Fibroblast of pulmonary artery (primary cell): ENCODE measurements at places on chromosomes 13 and 19.

- peak; percentile 83 for DNase-seq
Measured at GRCh38 chr13:99124794-99125316, 75.8 kb upstream of the UBAC2 start.

GRCh38 chr19:47458672-47459071, 13.0 kb downstream of the SLC8A2 start:
- DNase-seq = no peak

DNA sequence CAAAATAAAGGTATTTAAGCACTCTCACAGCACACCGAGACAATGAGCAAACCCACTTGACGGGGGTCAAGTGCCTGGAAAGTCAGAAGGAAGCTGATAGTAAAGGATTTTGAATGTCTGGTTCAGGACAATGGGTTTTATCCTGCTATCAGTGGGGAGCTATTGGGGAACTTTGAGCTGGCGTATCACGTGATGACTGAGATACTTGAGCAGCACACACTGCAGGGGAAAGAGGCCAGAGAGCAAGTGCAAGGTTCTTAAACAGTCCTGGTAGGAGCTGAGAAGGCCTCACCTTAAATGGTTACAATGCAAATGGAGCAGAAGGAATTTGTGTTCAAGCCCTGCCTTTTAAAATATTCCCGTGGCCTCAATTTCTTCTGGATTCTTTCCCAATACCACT, 225.3 kb downstream of the LACC1 start:
- DNase-seq = no peak

GRCh38 chr13:45328661-45329111, 12.3 kb downstream of the TPT1 start:
- peak; percentile 88 for DNase-seq

GRCh38 chr13:69109891-69110525, 997.6 kb upstream of the ATXN8OS start:
- DNase-seq = no peak

GRCh38 chr19:8584965-8585893, 8.0 kb upstream of the MYO1F start:
- DNase-seq = no peak

GRCh38 chr19:30760014-30760413, 387.8 kb downstream of the ZNF536 start:
- no peak for DNase-seq

DNA sequence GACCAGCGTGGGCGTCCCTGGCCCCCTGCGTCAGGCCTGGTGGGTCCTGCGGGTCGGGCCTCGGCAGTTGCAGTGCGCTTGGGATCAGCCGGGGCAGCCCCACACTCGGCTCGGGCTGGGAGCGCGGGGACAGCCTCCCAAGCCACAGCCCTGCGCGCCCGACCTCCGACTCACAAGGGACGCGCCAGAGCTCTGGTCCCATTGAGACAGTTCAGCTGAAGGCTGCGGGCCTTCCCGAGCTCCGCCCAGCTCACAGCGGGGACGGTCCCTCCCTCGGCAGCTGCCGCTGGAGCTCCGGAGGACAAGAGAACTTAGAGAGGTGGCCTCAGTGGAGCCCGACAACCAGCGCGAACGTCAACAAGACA, 45.7 kb upstream of the ZNF730 start:
- peak; percentile 20 for DNase-seq

DNA sequence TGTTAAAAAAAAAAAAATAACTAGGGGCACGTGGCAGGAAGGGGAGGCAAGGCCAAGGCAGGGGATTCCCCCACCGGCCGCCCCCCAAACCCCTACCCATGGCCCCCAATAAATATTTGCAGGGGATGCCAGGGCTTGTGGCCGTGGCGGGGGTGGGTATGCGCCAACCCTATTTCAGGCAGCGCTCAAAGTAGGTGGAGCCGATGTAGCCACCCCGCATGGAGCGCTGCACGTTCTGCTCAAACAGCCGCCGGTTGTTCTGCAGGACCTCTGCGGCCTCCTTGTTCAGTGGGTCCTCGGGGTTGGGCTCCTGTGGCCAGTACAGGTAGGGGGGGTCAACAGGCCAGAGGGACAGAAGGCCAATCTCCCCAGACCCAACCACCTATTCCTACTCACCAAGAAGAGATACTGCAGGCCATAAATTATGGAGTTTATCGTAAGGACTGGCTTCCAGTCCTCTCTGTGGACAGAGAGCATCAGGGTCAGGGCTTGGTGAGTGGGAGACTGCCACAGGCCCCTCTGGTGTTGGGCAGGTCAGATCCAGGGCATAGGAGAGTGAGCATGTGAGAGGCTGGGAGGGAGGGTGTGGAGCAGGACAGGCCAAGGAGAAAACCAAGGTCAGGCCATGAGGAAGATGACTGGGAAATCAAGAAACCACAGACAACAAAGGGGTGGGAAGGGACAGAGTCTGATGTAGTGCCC, 1.2 kb upstream of the CHMP2A start:
- DNase-seq = no peak

- no peak for DNase-seq
Measured at GRCh38 chr13:50468849-50469669, 374.4 kb downstream of the DLEU7 start.

- DNase-seq = peak; percentile 80
Measured at GRCh38 chr13:27599845-27600553, 20.3 kb downstream of the LNX2 start.

DNA sequence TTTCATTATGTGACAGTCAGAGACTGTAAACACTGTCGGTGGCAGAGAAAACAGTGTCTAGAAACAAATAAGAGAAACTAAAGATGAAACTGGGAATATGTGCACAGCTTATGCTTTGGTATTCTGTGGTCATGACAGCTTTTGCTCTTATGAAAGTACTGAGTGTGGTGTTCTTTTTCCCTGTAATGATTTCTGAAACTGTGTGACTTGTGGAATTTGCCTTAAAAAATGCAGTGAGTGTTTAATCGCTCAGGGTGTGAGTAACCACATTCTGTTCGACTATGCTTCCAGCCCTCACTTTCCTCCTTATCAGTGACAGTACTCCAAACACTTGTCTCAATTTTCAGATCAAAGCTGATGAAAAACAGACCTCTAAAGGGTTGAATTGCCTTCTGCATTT, 66.9 kb upstream of the DIAPH3 start:
- peak; percentile 33 for DNase-seq

DNA sequence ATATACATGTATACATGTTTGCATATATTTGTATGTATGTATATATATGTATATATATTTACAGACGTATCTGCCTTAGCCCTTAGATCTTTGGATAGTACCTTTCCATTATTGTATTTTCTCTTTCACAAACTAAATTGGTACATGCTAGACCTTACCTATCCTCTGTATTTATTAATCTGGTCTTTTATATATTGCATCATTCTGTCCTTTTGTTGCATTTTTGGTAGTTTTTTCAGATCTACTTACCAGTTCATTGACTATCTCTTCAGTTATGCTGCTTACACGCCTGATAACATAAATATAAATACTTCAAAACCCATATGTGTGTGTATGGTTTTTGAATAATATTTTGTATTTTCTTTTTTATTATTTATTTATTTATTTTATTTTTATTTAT, 11.7 kb downstream of the ZNF613 start:
- no peak for DNase-seq
